ENCODE measurements at places on chromosomes 6 and 20.

- no peak for DNase-seq
Observed at GRCh38 chr6:26543953-26544352, 5.8 kb downstream of the HMGN4 start.

DNA sequence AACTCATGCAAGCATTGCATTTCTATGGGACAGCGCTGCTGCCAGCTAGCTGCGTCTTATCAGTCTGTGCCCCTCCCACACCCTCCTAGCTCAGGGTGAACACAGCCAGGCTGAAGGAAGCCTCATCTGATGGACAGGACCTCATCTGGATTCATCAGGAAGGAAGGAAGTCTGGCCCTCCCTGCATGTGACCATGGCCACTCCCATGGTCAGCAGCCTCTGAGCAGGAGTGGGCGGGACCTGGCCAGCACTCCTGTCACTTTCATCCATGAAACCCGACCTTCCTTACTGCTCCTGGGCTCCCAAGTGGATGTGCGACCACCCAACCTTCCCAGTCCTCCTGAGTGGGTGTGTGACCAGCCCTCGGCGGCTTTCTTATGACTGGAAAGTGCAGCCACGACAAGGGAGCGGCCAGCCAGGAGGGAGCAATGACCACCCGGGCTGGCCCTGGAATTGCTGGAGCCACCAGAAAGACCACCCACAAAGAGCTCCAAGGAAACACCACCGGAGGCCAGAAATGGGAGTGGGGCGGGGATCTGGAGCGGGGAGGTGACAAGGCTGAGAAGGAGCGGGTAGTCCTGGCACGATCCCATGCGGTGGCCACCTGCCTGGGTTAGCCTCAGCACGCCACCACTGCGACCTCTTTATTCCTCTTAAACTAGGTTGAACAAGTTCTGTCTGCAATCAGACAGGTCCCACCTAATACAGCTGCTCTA, 241.2 kb downstream of the TTLL2 start:
- DNase-seq: no peak

- DNase-seq: no peak
Observed at GRCh38 chr6:35490821-35491557, 5.9 kb downstream of the TEAD3 start.

DNA sequence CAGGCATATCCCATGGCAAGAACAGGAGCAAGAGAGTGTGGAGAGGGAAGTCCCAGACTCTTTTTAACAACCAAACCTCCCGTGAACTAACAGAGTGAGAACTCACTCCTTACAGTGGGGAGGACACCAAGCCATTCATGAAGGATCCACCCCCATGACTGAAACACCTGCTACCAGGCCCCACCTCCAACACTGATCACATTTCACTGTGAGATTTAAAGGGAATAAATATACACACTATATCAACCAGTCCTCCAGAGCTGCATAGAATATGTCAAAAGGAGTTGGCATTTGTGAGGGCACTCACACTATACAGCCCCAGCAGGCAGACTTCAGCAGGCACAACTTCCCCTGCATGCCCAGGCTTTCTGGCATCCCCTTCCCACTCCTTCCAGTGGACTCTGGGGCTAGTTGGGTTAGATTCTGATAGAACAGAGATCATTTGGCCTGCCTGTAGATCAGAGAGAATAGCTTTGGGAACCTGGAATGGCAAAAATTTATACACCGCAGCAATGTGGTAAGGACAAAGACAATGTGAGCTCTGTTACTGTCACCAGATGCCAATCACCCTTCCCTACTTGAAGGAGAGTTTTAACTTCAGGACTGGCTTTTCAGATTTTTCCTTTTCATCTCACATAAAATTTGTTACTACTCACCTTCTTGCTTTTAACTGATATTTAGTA, 25.2 kb upstream of the TENT5A start:
- no peak for DNase-seq

- DNase-seq: no peak
Observed at GRCh38 chr20:17210983-17211382, 15.9 kb upstream of the PCSK2 start.

GRCh38 chr6:143845033-143845432, 1.9 kb downstream of the LTV1 start:
- no peak for DNase-seq

DNA sequence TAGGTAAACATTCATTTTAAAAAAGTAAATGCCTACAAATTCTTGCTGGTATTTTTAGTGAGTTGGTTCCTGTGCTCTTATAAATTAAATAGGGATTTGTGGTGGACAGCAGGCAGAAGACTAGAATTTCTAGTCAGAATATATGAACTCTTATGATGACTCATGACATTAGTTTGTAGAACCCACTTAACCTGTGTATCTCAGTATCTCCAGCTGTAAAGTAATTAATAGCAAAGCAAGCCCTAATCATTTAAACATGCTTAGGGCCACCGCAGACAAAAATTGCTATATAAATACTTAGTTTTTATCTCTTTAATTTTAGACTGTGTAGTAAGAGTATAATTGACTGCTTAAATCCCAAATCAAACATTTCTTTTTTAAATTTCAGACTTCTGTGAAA, 2.4 kb downstream of the FAM135A start:
- DNase-seq: no peak

GRCh38 chr6:158907931-158908330, 88.8 kb upstream of the EZR start:
- no peak for DNase-seq

DNA sequence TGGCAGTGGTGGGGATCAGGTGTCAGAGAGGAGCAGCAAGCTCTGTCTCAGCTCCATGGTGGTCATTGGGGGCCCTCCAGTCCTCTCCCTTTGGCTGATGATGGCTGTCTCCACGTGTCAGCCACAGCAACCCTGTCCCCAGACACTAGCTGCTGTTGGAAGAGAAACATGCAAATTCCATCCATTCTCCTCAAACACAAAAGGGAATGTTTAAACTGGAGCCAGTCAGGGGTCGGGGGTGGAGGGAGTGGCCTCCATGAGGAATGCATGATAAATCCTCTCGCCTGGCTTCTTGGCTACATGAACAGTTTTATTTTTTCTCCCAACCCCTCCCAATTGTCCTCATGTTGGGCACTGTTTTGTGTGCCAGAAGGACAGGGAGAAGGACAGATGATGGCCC, 86.4 kb downstream of the EDN3 start:
- DNase-seq: no peak

DNA sequence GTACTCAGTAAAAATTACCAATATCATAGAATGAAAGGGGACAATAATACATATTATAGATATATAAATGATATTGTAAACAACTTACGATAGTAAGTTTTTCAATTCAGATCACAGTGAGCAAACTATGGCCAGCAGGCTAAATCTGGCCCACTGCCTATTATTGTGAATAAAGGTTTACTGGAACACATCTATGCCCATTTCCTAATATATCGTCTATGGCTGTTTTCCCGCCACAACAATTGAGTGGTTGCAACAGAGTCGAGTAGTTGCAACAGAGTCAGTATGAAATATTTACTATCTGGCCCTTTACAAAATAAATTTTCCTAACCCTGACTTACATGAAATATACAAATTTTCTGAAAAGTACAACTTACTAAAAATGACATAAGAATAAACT, 297.3 kb upstream of the KCNQ5 start:
- DNase-seq: no peak

DNA sequence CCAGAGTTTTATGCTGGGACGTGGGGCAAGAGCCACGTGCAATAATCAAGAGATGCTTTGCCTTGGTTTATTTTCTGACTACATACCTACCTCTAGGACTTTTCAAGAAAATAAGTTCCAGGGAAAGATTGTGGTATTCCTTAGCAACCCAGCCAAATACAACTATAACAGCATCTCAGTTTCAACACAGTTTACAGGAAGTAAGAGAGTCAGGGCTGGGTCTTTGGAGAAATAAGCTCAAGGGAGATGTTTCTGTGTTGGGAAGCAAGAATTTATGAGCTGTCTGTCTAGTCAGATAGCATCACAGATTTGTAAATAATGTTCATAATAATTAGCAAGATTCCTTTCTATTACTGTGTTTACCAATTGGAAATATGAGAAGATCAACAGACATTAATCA, 35.1 kb downstream of the MAP3K5 start:
- no peak for DNase-seq

- no peak for DNase-seq
Observed at GRCh38 chr20:50360218-50360672, 149.9 kb upstream of the PTPN1 start.

GRCh38 chr6:112764377-112764776, 417.2 kb downstream of the RFPL4B start:
- no peak for DNase-seq

GRCh38 chr20:49768204-49769047, 44.2 kb upstream of the SLC9A8 start:
- peak; percentile 37 for DNase-seq

DNA sequence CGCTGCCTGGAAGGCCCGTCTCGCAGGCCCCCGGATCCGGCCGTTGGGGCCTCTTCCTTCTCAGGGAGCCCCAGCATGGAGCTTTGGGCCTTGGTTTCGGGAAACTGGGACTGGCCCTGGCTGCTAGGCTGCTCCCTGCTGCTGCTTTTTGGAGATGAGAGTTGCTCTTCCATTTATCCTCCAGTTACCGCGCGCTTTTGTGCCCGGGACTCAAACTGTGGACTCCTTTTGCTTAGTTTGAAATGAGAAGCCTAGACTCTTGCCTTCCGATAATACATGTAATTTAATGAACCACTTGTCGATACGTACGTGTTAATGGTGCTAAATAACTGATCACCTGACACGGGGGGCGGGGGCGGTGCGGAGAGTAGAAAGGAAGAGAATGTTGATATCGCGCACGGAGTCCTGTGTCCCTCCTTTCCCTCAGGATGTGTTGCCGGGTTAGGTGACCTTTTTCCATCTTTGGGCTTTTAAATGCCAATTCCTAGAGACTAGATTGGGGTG, 968 bp downstream of the PHF3 start:
- no peak for DNase-seq

- no peak for DNase-seq
Observed at GRCh38 chr20:63580796-63581461, 6.9 kb upstream of the HELZ2 start.

- no peak for DNase-seq
Observed at GRCh38 chr6:80930376-80930775, 822.1 kb downstream of the TENT5A start.

- no peak for DNase-seq
Observed at GRCh38 chr6:45586216-45587171, 208.8 kb upstream of the SUPT3H start.

GRCh38 chr20:63978319-63979228, 868 bp downstream of the SAMD10 start:
- DNase-seq: no peak

GRCh38 chr6:39617026-39617425, 108.2 kb downstream of the KIF6 start:
- DNase-seq: no peak

- DNase-seq: no peak
Observed at GRCh38 chr6:30720738-30721197, 616 bp downstream of the TUBB start.

DNA sequence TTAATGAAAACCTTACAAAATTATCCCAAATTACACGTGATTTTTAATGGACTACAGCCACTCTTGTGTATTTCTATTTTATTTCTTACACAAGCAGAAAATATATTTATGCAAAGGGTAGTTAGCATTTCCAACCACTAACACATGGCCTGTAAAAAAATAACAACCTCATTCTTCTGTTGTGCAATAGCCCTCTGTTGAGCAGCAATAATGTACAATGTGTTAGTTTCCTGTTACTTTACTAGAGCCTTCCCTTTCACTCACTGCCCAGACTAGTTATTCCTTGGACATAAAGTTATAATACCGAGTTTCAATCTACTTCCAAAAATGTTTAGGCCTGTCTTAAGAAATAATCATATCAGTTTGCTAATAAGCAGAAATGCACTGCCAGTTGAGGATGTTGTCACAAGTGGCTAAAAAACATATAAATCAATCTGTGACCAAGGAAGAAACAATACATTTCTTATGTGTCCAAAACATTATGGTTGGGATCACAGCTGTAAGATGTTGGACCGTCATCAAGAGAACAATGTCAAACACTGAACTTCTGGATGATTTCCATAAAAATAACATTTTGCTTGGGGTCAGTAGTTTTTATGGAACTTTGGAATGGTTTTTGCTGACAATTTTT, 73.6 kb upstream of the RNF146 start:
- DNase-seq: no peak

GRCh38 chr20:40768105-40768504, 79.1 kb upstream of the MAFB start:
- no peak for DNase-seq

- DNase-seq: no peak
Observed at GRCh38 chr6:162377735-162378134, 349.8 kb downstream of the PRKN start.

Measured in GOT3 (cell line).